ENCODE measurements at places on chromosomes 13 and 19.

DNA sequence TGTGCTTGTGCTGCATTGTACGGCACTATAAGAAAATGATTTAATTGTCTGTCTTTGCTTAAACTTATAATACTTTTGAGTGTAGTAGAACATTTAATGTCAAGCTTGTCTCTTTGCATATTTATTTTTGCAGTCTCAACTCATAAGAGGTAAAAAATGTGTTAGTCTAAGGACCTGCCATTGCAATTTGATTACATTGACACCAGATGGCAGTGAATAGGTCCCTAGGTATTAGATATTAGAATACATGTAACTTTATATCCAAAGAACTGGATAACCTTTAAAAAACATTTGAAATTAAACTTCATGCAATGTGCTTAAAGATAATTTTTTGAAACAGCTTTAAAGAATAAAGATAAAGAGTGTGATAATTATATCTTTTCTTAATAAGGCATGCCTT is 1421.3 kb downstream of the OLFM4 start:
- peak; percentile 8 for DNase-seq

GRCh38 chr13:99796175-99796819 is 175.3 kb downstream of the ZIC5 start:
- DNase-seq, result peak; percentile 44

GRCh38 chr19:45186509-45187334 is 8.1 kb downstream of the BLOC1S3 start:
- no peak for DNase-seq

DNA sequence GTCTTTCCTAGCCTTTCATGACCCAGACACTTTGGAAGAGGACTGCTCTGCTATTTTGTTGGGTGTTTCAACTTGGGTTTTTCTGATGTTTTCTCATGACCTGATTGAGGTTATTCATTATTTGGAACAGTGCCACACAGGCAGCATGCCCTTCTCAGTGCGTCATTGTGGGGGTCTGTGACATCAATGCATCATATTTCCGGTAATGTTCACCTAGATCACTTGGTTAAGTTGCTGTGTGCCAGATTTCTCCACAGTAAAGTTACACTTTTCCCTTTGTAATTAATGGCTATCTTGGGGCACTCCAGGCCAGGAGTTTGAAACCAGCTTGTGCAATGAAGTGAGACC is 124.4 kb downstream of the SIPA1L3 start:
- DNase-seq, result no peak

DNA sequence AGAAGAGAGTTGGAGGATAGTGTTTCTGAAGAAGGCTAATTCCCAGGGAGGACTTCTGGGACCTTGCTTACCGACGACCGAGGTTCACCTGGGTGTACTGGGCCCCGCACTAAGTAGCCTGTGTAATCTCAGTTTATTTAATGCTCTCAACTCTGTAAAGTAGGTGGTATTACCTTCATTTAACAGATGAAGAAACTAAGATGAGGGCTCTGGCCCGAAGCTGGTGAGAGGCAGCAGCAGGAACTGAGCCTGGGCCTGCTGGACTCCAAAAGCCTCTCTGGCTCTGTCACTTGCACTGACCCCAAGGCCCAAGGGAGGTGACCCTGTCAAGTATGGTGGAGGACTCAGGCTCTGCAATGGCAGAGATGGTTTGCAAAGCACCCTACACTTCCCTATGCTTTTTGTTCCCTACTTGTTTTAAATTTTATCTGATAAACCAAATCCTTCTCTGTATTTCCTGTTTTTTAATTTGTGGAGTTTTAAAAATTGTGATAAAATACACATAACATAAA is 50.6 kb downstream of the GGACT start:
- DNase-seq, result no peak

DNA sequence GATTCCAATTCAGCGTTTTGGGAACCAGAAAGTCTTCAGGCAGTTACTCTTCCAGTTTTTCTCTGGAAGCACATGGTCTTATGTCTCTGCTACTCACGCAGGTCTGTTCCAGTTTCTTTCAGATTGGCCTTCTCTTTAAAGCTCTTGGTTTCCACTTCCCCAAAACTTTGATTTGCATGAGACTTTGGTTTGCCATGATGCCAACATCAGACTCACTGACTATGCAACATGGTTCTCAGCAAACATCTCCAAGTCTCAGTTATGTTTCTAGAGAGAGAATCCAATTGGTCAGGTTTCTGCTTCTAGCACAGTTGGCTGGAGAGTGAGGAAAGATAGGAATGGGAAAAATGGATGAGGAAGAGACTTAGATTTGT is 3.1 kb downstream of the AKAP11 start:
- no peak for DNase-seq

- no peak for DNase-seq
These were observed 1.7 kb downstream of the GNG7 start for GRCh38 chr19:2700660-2701360.

DNA sequence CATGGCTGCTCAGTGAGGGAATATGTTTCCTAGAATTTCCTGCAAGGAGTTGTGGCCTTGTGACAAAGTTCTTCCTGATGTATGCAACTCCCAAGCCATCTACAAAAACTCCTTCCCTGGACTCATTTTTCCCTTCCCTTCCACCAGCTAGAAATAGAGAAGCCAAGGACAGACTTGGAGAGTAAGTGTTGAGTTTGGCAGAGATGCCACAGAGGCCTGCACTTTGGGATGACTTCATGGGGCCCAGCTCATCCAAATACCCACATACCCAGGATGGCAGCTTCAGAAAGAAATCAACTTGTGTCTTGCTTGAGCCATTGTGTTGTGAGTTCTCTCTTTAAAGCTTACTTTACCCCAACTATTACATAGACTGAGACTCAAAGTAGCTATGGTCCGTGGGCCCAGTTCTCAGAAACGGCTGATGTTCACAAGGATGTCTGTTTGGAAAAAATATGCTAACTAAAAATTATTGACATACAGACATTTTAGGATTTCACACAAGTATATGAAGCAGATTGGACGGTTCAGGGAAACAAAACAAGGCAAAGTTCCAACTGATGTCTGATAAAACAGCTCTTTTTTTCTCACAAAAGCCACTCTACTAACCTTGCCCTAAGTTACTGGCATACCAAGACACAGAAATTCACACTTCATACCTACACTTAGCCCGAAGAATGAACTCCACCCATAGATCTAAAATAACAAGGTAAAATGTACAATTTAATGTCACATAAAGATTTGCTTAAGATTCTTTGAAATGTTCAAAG is 107.9 kb downstream of the NALCN start:
- no peak for DNase-seq

GRCh38 chr13:75889427-75889826 is 253.3 kb downstream of the LMO7 start:
- DNase-seq, result no peak

DNA sequence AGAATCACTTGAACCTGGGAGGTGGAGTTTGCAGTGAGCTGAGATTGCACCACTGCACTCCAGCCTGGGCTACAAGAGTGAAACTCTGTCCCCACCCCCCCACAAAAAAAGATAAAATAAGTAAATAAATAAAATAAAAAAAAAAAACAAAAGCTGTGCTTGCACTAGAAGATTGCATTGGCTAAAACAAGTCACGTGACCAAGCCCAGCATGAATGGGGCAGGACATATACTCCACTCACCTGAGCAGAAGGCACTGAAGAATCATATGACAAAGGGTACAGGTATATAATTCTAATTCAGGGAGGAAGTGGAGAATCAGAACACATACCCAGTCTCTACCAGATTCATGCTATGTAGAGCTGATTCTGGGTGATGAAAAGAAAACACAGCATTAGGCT is 36.6 kb downstream of the CYP4F22 start:
- DNase-seq, result no peak

- DNase-seq, result no peak
These were observed 455.7 kb downstream of the SUCLA2 start for GRCh38 chr13:47545201-47546024.

DNA sequence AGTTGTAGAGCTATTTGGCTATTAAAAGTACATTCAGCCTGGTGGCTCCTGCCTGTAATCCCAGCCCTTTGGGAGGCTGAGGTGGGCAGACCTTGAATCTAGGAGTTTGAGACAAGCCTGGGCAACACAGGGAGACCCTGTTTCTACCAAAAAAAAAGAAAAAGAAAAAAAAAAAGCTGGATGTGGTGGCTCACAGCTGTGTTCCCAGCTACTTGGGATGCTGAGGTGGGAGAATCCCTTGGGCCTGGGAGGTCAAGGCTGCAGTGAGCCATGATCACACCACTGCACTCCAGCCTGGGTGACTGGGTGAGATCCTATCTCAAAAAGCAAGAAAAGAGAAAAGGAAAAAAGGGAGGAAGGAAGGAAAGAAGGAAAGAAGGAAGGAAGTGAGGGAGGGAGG is 9.6 kb upstream of the IZUMO2 start:
- no peak for DNase-seq

- no peak for DNase-seq
These were observed 141.4 kb downstream of the KCNRG start for GRCh38 chr13:50156561-50157127.

GRCh38 chr19:53879140-53880081 is 2.6 kb upstream of the PRKCG start:
- peak; percentile 88 for DNase-seq

GRCh38 chr13:110492679-110493593 is 68.6 kb downstream of the RAB20 start:
- no peak for DNase-seq

- DNase-seq, result no peak
These were observed 30.8 kb downstream of the SOX1 start for GRCh38 chr13:112097770-112098169.

- DNase-seq, result no peak
These were observed 21.5 kb downstream of the ZNF574 start for GRCh38 chr19:42097461-42097860.
